ENCODE measurements at places on chromosomes 2 and 18.

- DNase-seq, result peak; percentile 45
Observed at GRCh38 chr2:25304321-25304720, 37.4 kb downstream of the DNMT3A start.

GRCh38 chr18:68764016-68764415 is 33.9 kb upstream of the CCDC102B start:
- DNase-seq, result no peak

GRCh38 chr2:109217362-109218086 is 88.5 kb downstream of the SH3RF3 start:
- peak; percentile 41 for DNase-seq

DNA sequence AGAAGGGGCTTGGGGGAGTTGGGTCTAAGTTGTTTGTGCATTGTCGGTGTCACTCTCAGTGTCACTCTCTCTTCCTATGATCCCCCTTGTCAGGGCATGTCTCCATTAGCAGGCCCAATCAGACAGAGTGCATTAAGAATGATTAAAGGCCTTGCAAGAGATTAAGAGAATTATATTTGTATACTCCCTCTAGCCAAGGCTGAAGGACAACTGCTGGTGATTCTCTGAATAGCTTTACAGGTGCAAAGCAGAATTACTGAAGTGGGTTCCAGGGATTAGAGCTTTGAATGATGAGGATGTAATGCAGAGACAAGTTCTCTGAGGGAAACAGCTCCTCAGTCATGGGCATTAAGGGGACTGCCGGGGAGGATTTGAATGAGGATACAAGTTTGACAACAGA is 104.8 kb upstream of the LGALSL start:
- DNase-seq, result no peak

- DNase-seq, result no peak
Observed at GRCh38 chr2:178395941-178396570, 54.9 kb downstream of the PRKRA start.

GRCh38 chr2:134406311-134406710 is 152.4 kb downstream of the MGAT5 start:
- no peak for DNase-seq

DNA sequence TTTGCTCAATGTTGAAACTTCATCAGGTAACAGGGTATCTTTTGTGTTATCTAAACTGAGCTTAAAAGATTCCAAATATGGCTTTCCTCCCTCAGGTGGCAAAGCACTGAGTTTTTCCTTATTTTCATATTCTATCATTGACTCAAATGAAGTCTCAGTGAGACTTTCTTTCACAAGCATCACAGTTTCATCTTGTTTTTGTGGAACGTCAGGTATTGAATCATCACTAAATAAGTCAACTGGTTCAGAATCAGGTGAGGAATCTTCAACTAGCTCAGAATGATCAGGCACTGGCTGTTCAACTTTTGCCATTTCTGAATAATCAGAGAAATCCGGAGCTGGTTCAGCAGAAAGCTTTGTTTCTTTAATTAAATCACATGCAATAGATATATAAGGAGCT is 24.6 kb downstream of the RTN4 start:
- DNase-seq, result no peak

DNA sequence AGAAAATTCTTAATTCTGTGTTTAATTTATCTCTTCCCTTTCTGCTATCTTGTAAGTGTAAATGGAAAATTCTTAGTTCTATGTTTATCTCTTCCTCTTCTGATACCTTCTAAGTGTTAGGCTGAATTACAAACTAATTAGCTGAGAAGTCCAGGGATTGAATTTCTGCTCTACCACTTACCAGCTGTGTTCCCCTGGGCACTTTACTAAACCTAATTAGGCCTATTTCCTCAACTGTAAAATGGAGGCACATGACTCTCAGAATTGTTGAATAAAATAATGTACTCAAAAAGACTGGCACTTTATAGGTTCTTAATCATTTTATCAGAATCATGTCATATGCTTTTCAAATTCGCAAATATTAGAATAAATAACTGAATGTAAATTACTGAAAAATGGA is 146.3 kb downstream of the MAP2 start:
- no peak for DNase-seq

GRCh38 chr2:138013639-138014038 is 49.4 kb downstream of the HNMT start:
- DNase-seq, result no peak

- no peak for DNase-seq
Observed at GRCh38 chr2:120489023-120489422, 143.1 kb downstream of the INHBB start.

- no peak for DNase-seq
Observed at GRCh38 chr2:8606226-8606625, 75.6 kb upstream of the ID2 start.

DNA sequence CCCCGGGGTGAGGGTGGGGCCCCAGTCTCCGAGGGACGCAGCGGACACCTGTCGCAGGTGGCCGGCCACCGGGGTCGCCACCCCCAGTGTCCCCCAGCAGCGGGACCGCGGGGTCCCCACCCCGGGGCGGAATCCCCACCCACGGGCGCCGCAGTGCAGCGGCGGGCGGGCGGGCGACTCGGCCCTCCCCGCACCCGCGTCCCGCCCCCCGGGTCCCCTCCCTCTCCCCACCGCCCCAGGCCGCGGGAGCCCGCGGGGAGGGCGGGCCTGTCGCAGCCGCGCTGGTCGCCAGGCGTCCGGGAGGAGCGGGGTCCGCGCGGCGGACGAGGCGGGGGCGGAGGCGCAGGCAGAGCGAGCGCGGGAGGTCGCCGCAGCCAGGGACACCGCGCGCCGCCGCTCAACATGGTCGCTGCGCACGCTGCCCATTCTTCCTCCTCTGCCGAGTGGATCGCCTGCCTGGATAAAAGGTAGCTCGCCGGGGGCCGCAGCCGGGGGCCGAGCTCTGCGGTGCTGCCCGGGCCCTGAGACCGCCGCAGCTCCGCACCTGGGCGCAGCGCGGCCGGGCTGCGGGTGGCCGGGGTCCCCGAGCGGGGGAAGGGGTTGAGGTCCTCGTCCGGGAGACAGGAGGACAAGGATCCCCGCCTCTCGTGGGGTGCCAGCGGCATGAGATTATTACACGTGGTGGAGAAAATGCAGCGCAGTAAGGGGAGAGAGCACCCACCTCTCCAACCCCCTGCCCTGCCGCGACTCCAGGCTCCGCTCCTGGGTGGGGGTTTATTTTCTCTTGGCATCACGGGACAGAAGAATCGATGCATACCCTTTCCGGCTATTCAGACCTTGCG is at the start of gene RAPGEF4:
TSS of gene RAPGEF4 (plus strand) at position 264 of the 842 bp plus-strand sequence. CDS start at position 403, 139 bp downstream.
- no peak for DNase-seq

- peak; percentile 88 for DNase-seq
Observed at GRCh38 chr2:226802573-226802972, 3.0 kb upstream of the IRS1 start.

- no peak for DNase-seq
Observed at GRCh38 chr2:19228181-19228593, 130.2 kb downstream of the OSR1 start.

- DNase-seq, result peak; percentile 32
Observed at GRCh38 chr2:110788976-110789375, 56.6 kb downstream of the ACOXL start.

DNA sequence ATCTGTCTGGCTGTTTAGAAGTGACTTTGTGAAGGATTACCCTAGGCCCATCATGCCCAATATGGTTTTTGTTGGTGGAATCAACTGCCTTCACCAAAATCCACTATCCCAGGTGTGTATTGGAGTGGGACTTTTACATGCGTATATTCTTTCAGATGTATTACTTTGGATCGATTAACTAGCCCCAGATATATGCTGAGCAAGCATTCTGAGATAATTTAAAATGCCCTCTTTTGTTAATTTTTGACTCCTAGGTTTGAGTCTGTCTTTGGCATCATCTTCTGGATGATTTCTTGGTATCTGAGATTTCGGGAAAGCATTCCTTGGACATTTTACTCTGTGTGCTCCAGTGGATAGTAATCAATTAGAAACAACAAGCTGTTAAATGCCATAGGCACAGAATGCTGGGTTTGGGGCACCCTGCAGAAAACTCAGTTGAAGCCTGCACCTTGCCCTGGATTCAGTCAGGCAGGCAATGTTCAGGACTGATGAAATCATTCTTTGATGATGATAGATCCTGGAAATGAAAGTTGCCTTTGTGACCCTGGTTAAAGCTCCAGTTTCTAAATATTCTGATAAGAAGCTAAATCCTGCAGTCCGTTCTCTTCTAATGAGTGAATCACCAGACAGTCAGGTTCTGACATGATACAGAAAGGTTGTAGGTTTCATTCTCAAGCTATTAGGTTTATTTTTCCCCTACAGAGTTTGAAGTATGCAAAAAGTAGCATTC is 1.1 kb downstream of the UGT1A1 start:
- no peak for DNase-seq

DNA sequence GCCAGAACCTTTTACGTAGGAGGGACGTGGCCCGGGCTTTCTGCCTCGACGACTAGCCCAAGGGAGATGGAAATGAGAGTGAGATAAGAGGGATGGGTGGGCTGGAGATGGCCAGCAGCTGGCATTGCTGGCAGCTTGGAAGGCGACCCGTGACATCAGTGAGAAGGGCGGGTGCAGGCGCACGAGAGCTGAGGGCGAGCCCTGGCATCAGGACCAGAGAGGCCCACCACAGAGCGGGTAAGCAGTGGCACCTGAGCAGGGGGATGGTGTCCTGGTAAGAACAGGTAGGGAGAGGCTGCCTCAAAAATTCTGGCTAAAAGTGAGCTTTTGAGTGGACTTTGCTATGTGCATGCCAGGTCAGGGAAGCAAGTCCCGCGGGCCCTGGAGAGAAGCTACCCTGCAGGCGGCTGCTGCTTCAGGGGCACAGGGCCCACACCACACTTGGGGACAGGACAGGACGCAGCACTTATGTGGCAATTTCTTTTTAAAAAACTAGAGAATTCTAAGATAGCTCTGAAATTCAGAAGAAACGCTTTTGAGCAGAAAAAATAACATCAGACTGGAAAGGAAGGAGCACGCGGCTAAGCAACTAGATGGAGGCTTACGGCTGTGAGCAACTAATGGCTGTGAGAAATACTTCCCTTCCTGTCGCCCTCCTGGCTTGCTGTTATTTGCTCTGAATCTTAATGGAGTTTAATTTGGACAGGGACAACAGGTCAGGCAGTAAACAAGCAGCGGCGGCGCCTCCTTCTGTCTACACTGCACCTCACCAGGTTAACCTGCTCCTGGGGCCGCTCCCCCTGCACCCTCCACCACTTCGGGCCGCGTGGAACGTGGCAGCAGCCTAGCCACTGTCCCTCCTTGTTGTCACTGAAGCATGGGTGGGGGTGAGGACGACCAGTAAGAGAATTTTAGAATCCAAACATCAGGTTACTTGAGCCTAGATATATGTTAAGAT is 20.5 kb downstream of the THAP4 start:
- DNase-seq, result no peak

- no peak for DNase-seq
Observed at GRCh38 chr2:36287363-36288275, 68.0 kb upstream of the CRIM1 start.

GRCh38 chr2:181957668-181958067 is 28.0 kb upstream of the PPP1R1C start:
- no peak for DNase-seq

- peak; percentile 72 for DNase-seq
Observed at GRCh38 chr2:26577442-26578112, 63.6 kb downstream of the CIB4 start.

GRCh38 chr2:152389483-152389882 is 54.5 kb downstream of the FMNL2 start:
- no peak for DNase-seq

- no peak for DNase-seq
Observed at GRCh38 chr2:109143214-109144187, 14.5 kb downstream of the SH3RF3 start.

GRCh38 chr2:156537141-156537540 is 101.0 kb downstream of the GPD2 start:
- no peak for DNase-seq

DNA sequence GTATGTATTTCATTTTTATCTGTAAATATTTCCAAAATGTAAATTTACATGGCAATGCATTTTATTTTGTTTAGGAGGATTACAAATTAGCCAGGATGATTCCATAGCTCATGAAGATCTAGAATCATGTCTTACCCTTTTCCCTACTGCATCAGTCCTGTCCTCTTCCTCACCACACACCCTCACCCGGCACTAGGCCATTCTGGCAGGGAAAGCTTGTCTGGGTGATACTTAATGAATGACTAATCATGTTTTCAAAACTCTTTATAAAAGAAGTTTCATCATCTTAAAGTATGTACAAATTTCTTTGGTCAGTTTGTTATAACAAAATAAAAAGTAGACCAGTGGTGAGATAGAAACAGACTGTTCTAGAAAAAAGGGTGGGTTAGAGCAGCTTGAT is 283.3 kb upstream of the VWC2L start:
- no peak for DNase-seq

DNA sequence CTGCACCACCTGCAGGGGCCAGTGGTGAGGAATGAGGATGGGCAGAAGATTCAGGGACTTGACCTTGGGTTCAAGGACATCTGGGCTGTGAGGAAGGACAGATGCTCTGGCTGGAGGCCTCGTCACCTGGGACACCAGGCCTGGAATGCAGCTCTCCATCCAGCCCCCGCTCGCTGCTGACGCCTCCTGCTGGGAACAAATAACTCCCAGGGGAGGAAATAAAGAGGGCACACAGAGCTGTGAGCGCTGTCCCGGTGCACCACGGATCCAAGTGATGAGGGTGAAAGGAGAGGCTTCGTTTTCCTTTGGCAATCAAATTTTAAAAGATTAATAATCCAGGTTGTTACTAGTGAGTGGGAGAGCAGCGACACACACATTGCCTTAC is 368.0 kb upstream of the MYT1L start:
- DNase-seq, result no peak

DNA sequence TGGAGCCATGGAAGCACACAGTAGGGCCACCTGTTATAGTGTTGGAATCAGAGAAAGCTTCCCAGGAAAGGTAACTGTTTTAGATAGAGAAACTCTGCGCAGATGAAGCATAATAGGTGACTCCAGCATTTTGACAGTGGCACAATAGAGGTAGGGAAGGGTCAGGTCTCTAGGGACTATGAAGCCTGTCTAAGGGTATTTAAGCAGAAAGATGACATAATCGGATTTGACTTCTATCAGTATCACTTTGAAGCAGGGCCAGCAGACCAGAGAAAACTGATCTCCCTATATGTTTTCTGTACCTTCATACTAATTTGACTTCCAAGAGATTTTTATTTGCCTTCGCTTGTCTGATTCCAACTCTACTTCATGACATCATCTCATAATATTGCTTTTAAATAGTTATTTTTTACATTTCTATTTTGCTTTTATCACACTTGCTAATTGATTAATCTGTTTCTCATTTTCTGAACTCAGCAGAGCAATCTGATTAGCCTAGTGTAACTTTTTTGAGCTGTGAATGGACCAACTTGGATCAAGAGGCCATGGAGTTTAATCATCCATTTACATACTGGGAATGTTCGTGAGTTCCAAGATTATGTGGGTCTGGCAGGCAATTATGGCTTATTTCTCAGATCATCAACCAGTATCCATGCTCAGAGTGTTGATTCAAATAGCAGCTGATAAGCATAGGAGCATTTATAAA is 8.4 kb upstream of the HIBCH start:
- DNase-seq, result no peak

DNA sequence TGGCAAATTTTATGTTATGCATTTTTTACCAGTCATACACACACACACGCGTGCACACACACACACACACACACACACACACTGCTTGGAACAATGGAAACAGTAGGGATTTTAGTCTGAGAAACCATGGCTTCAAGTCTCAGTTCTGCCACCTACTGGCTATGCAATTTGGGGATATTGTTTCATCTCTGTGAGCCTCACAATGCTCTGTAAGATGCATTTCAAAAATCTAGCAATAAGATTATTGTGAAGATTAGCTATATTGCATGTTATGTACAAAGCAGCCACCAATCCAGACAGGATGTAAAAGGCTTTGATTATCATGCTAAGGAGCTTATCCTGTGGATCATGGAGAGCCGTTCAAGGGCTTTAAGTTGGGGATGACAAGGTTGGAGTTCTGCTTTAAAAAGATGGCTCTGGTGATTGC is 401.4 kb downstream of the NBAS start:
- peak; percentile 62 for DNase-seq

Data from Ammon's horn (tissue), 1 donor.